Head of caudate nucleus (tissue), 42 donors: ENCODE measurements at places on chromosomes 6 and 20.

GRCh38 chr6:158194487-158195280 lies 26.5 kb downstream of the GTF2H5 start:
- no peak for DNase-seq

- no peak for DNase-seq
Measured at GRCh38 chr6:2853769-2854395, 12.2 kb upstream of the SERPINB1 start.

GRCh38 chr6:20349225-20349624 lies 52.5 kb upstream of the E2F3 start:
- no peak for DNase-seq

DNA sequence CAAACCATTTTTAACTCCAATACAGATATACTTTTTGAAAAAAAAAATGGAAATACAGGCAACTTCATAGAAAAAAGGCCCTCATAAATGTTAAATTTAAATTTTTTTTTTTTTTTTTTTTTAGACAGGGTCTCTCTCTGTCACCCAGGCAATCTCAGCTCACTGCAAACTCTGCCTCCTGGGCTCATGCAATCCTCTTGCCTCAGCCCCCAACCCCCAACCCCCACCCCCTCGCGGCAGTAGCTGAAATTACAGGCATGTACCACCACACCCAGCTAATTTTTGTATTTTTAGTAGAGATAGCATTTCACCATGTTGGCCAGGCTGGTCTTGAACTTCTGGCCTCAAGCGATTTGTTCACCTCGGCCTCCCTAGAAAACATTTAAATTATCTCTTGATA lies 12.8 kb upstream of the ULBP3 start:
- no peak for DNase-seq

DNA sequence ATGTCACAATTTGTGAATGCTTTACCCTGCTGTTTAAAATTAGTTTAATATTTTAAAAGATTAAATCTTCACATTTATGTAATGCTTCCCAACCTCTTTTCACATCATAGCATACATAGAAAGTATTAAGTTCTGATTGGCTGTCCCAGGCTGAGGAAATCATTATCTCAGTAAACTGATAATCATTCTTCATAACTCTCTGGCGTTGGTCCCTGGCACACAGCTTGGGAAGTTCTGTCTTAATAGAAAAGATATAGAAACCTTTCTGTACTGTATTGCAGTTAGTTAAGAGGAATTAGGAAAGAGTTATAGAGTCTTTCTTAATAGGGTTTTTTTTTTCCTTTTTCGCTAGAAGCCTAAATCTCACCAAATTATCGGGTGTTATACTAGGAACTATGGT lies 85.4 kb downstream of the CBFA2T2 start:
- no peak for DNase-seq

DNA sequence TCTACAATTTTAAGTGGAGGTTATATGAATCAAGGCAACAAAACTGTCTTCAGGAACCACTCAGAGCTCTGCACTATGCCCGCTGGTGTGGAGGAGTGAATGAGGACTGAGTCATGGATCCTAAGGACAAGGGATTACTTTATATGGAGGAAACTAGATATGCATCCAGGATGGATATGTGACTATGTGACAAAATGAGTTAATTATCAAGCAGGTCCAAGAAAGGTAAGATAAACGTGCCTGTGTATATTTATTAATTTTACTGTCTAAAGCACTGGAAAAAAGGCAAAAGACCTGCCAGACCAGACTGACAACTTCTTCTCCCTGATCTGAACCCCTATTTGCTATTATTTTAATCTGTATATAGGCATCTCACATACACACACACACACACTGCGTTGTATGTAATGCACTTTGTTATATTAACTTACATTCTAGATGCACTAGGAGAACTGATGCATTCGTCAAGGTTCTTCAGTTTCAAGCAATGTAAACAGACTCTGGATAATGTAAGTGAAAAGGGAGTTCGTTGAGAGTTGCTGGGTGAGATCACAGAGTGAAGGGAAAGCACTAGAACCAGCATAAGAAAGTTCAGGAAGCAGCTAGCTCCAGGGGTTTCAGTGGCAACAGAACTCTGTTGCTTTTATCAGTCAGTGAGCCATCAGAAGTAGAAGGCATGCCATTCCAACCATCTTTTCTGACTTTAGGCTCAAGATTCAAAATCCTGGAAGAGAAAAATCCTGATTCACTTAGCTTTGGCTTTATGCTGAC lies 26.4 kb upstream of the ADGRG6 start:
- no peak for DNase-seq

DNA sequence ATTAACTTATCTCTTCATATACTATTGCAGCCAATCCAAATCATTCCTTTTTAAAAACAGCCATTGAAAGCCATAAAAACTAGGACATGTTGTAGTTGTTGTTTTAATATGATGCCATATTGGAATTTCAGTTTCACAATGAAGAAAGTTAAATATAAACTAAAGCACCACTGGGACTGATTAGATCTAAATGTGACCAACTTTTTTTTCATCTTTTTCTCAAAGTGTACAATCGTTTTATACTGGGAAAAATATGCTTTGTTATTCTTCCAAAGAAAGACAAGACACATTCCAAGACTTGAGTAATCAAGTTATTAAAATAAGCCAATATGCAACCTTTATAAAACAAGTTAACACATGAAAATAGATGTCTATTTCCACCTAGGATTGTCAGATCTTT lies 68.5 kb downstream of the THEMIS start:
- no peak for DNase-seq

DNA sequence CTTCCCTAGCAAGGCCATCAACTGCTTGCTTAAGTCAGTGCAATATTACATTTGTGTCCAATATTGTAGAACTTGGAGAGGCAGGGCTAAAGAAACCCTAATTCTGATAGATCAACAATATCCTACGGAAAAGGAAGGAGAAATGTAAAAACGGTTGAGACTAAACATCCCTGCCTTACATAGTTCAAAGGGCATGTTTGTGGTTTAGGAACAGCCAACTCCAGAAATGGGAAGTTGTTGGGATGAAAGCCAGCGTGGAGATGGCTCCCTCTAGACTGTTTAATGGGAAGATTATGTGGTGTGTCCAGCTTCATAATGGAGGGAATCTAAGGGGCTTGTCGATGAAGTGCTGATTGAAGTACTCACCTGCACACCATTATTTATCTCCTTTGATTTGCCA lies 145.3 kb upstream of the TENT5A start:
- no peak for DNase-seq

- no peak for DNase-seq
Measured at GRCh38 chr20:23050076-23050838, 785 bp upstream of the THBD start.

DNA sequence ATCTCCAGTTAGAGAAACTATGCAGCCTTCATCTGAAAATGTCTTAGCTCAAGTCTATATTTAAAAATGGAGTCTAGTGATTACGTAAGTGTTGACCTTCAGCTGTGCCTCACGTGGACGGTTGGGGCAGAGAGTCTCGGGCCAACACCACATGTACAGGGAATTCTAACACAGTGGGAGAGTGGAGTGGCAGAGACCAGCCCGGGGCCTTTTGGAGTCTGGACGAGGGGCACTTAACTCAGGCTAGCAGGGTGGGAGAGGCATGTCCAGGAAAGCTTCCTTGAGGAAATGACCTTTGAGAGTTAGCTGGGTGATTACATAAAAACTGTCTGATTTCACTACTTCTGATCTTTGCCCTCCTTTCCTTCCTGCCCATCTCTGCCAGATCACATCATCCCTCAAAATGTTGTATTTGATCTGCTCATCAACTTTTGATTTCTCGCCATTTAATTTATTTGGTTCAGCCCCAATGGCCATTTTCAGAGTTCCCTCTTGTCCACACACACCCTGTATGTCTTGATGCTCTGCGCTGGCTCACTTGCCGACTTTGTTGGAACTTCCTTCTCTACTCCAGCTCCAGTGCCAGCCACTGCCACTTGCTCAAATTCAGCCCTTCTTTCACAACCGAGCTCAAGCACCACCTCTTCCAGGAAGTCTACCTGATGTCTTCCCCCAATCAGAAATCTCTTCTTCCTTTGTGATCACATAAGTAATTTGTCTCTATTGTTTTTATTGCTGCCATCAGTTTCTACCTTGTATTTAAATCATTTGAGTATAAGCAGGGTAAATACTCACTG lies 2.6 kb downstream of the ARMC2 start:
- no peak for DNase-seq

GRCh38 chr6:89564752-89565427 lies 73.7 kb downstream of the LYRM2 start:
- DNase-seq: no peak

- DNase-seq: no peak
Measured at GRCh38 chr20:51945177-51945576, 142.9 kb upstream of the SALL4 start.

DNA sequence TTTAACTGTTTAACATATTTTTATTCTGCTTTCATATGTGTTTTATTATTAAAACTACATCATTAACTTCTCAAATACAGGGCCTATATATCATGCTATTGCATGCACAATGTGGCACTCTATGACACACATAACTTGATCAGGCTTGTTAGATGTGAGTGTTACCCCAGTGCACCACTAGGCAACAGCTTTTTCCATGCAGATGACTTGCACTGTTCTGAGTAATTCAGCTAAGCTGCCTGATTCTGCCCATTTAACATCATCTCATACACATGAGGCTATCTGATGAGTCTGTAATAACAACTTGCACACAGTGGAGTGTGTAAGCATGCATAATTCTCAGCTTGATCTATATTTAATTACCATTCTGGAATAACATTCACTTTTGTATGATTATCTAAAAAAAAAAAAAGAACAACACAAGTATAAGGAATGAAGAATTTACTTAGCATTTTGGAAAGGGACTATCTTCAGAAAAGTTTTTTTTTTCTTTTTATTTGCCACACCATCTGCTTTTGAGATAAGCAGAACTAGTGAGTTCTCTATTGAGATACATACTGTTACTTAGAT lies 83.1 kb downstream of the GRM1 start:
- no peak for DNase-seq

GRCh38 chr6:168428052-168428826 lies 12.7 kb upstream of the SMOC2 start:
- no peak for DNase-seq

DNA sequence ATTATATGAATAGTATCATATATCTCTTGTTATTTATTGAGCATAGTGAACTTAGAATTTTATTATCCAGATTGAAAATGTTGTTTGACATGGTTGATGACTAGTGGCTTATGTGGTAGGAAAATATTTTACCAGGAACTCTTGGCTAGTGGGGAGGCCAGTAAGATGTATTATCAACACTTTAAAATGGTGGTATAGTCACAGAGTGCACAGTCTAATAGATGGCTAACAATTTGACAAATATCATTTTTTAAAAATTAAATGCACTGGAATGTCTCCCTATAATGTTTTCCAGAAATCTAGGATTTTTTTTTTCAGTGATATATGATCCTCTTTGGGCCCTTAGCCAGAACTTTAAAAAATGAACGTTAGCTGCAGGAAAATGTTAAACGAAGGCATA lies 26.9 kb upstream of the EYA4 start:
- no peak for DNase-seq

GRCh38 chr6:114989279-114989964 lies 646.6 kb upstream of the HS3ST5 start:
- DNase-seq: no peak

DNA sequence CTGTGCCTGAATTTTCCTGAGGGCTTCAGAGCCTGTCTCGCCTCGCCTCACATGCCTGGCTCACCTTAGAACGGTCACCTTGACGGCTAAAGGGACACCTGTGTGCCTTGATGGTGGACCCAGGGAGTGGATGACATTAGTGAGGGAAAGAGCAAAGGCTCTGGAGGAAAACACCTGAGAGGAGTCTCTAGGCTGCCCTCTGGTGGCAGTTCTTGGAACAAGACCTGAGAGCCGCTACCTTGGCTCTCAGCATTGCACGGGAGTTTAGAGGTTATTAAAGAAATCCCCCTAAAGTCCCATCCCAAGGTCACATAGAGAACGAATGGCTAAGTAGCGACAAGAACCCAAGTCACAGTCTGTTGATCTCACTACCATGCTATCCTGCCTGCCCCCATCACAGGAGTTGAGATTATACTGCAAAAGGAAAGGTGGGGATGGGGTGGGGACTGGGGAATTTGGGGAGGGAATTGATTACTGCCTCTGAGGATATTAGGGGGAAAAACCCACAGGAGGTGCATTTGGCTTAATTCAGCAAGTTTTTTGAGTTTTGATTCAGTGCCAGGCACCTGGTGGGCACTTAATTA lies 7.9 kb upstream of the CDSN start:
- peak; percentile 76 for DNase-seq

- no peak for DNase-seq
Measured at GRCh38 chr6:25874822-25875562, 949 bp upstream of the SLC17A3 start.

DNA sequence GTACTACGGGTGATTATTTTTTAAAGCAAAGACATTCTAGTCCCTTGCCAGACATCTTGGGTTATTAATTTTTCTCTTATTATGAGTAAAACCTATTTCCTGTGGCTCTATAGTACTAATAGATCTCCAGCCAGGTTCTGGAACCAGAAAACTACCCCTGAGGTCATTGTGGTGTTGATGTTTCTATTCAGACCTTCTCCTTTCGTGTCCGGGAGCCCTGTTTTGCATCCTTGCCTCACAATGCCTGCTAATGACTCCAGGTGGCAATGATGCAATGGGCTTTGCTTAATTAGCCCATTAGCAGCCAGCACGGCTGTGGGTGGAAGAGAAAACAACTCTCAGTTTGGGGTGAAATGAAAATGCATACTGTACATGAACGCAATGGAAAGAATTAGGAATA lies 62.9 kb upstream of the ARG1 start:
- no peak for DNase-seq

DNA sequence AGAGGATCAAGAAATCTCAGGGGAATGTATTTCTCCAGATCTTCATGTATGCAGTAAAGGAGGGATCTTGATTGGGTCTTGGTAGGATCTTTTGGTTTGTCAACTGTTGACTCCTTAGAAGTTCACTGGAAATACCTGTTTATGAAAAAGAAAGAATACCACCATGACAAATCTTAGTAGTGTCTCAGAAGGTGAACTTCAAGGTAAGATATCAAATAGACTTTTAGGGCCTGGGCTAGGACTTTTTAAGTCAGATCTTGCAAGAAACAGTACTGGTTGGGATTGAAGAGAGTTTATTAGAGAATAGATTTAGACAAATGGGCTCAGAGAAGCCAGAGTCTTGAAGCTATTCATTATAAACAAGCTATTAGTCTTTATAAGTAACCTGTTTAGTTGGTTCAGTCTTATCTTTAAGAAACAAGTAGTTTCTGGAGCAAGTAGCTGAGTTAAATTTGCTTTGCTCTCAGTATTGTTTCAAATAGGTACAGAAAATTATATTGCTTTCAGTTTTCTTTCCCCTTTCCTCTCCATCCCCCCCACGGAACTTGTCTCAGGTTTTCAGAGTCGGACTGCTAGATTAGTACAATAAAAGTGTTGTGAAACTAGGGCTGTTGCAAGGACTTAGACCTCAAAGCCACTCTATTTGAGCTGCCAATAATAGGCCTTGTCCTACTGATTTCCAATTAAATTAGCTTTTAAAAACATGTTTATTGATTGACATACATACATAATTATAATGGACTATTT lies 529.1 kb upstream of the CITED2 start:
- no peak for DNase-seq

DNA sequence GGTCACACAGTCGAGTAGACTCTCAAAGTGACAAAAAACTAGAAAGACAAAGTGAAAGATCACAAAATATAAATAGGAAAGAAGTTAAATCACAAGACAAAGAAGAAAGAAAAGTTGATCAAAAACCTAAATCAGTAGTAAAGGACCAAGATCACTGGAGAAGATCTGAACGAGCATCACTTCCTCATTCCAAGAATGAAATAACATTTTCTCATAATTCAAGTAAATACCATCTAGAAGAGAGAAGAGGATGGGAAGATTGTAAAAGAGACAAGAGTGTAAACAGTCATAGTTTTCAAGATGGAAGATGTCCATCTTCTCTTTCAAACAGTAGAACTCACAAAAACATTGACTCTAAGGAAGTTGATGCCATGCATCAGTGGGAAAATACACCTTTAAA lies 31.6 kb upstream of the GJA10 start:
- DNase-seq: no peak
